ENCODE measurements at places on chromosomes 7 and 10. TPM values are rescaled to one million over a fixed set of nuclear protein-coding genes. Genes with fewer than 3 reads are reported as not detected.

Gene LIPF
- not detected for total RNA-seq

Gene SRPK2
- total RNA-seq = 31.6 TPM

Gene UBE2H
- total RNA-seq = 98.3 TPM

Gene ACSM6
- total RNA-seq = not detected

Gene AMPH
- 0.16 TPM for total RNA-seq

Gene SPDYE16
- total RNA-seq = not detected

Gene ADIRF
- total RNA-seq = 46.1 TPM

Gene PCGF5
- 18.1 TPM for total RNA-seq

Gene CALML3
- total RNA-seq = 501 TPM

Gene RRP12
- 25.8 TPM for total RNA-seq

Gene CCDC186
- total RNA-seq = 19.7 TPM

Gene ZFAND4
- 5.0 TPM for total RNA-seq

Gene NODAL
- 0.48 TPM for total RNA-seq

Gene TRIM73
- total RNA-seq = 0.92 TPM

Gene NPTX2
- total RNA-seq = 1.4 TPM

Gene C10orf95
- total RNA-seq = 1.6 TPM

Gene TRIL
- 2.9 TPM for total RNA-seq

Data from esophagus mucosa (tissue), 1 donor.